NCI-H82 (cell line): ENCODE measurements at places on chromosomes 1 and 21.
A peak's percentile ranks its signal among the peaks of the same experiment; 100 is the strongest.

DNA sequence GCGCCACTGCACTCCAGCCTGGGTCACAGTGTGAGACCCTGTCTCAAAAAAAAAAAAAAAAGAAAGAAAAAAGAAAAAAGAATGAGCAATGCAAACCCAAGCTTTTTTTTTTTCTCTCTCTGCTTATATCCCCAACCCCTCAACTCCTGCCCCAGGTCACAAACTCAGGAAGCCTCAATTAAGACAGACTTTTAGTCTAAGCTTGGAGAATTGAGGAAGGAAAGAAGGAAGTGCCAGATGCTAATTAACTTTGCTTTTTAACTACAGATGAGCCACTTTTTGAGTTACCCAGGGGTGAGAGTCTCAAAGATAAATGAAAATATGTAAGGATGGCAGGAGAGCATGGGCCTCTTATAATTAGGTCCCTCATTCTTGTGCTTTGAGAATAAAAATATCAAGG is 33.3 kb downstream of the PIK3CD start:
- DNase-seq = no peak

DNA sequence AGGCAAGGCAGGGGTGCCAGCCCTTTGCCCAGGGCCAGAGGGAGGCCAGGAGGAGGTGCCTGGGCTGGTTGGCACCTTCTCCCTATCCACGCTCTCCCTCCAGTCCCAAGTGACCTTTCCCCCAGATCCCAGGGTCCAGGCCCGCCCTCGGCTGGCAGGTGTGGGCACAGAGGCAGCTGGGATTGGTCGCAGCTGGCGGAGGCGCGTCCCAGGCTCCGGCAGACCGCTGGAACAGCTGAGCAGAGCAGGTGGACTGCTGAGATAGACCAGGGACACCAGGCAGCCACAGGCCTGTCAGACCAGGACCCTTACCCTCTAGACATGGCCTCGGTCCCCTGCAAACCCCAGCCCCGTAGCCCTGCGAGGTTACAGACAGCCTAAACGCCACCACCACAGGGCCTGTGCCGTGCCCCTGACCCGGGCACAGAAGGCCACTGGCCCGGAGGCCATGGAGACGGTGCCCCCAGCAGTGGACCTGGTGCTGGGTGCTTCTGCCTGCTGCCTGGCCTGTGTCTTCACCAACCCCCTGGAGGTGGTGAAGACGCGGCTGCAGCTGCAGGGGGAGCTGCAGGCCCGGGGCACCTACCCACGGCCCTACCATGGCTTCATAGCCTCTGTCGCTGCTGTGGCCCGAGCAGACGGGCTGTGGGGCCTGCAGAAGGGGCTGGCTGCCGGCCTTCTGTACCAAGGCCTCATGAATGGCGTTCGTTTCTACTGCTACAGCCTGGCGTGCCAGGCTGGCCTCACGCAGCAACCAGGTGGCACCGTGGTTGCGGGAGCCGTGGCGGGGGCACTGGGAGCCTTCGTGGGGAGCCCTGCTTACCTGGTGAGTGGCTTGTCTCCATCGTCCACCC is at the start of gene SLC25A34:
Gene SLC25A34, plus strand, starts transcription at position 221 of the 854 bp plus-strand sequence. Its CDS starts 228 bp downstream, at position 449.
- no peak for DNase-seq

DNA sequence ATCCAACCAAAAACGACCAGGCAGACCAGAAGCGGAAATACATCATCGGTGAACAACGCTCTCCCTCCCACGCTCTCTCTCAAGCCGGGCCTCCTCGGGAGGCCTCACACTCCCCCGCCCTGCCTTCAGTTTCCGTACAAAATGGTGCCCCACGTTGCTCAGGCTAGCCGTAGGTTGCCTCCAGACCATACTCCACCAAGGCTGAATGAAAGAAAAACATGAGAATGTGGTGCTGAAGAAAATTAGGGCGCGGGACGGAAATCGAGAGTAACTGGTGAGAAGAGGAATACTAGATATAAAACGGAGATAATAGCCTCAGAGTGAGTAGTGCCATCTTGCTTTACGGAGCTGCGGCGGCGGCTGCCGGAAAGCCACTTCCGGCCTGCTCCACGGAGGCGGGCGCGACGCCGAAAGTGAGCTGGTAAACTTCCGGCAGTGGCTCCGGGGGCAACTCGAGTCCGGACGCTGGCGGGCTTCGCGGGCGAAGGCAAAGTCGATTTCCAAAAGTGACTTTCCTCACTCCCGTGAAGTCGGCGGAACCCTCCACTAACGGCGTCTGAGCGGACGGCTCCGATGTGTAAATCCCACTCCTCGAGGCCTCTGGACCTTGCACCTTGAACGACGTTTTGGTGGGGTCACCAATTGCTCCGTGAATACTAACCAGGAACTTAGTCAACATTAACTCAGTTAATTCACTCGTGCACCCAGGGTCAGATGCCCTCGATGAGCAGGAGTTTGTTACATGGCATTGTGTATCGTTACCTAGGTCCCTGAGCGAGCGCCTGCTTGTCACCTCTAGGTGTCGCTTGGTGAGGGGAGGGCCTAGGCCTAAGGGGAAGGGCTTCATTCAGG is at the start of gene SH3BP5L:
Gene SH3BP5L, minus strand, starts transcription at position 7 of the 852 bp plus-strand sequence. CDS start 980 bp downstream, outside the sequence.
- DNase-seq = peak; percentile 99

GRCh38 chr1:25924454-25924853 is 18.2 kb upstream of the STMN1 start:
- no peak for DNase-seq
